Suppressor macrophage treated with lipopolysaccharide for 4 hours (primary cell): ENCODE measurements at places on chromosomes 1 and 21.

- no peak for DNase-seq
Measured at GRCh38 chr1:228007049-228007800, 427 bp downstream of the WNT3A start.

DNA sequence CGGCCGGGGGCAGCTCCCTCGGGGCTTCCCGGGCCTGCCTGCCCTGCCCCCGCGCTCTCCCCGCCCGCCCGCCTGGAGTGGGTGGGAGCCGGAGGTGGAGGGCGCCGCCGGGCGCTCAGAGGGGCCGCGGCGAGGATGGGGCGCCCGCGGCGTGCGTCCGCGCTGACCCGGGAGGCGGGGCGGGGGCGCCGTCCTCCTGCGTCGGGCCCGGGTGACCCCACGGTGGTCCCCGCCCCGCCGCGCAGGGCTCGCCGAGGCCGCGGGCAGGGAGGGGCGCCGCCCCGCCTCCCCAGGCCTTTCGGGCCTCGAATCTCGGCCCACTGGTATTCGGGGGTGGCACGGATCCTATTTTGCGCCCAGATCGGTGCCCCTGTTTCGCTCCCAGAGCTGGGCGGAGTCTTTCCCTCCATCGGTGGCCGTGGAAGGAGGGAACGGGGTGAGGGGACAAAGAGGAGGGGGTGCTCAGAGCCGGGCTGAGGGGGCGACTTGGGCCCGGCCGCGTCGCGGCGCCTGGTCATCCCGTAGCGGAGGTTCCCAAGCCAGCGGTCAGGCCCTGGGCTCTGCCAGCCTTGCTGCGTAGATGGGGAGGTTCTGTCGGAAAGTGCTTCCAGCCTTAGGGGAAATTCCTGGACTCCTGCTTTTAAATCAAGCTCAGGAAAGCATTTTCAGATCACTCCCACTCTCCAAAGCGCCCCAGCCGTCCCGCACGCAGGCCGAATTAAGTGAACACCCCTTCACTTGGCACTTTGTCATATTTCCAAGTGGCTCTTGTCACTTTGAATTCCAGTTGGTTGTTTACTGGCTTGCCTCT, 545 bp downstream of the PATJ start:
- DNase-seq, result no peak

- peak; percentile 13 for DNase-seq
Measured at GRCh38 chr1:32786856-32787255, 30.3 kb downstream of the YARS1 start.

- peak; percentile 75 for DNase-seq
Measured at GRCh38 chr1:23562137-23562876, 3.0 kb upstream of the ID3 start.

- no peak for DNase-seq
Measured at GRCh38 chr1:163401211-163401610, 79.5 kb downstream of the NUF2 start.

DNA sequence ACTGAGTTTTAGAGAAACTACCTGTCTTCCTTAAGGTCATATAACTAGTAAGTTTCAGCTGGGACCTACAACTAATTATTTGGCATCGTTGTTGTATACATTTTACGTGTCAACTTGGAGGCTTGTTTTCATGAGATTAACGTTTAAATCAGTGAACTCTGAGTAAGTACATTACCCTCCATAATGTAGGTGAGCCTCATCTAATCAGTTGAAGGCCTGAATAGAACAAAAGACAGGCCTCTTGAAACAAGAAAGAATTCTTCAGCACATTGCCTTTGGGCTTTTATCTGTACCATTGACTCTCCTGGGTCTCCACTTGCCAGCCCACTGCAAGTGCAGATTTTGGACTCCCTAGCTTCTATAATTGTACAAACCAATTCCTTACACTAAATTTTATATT, 364.6 kb downstream of the ADGRL2 start:
- no peak for DNase-seq

- DNase-seq, result no peak
Measured at GRCh38 chr1:218503102-218503501, 158.0 kb downstream of the TGFB2 start.

GRCh38 chr1:107912656-107913055, 52.3 kb downstream of the VAV3 start:
- DNase-seq, result no peak

DNA sequence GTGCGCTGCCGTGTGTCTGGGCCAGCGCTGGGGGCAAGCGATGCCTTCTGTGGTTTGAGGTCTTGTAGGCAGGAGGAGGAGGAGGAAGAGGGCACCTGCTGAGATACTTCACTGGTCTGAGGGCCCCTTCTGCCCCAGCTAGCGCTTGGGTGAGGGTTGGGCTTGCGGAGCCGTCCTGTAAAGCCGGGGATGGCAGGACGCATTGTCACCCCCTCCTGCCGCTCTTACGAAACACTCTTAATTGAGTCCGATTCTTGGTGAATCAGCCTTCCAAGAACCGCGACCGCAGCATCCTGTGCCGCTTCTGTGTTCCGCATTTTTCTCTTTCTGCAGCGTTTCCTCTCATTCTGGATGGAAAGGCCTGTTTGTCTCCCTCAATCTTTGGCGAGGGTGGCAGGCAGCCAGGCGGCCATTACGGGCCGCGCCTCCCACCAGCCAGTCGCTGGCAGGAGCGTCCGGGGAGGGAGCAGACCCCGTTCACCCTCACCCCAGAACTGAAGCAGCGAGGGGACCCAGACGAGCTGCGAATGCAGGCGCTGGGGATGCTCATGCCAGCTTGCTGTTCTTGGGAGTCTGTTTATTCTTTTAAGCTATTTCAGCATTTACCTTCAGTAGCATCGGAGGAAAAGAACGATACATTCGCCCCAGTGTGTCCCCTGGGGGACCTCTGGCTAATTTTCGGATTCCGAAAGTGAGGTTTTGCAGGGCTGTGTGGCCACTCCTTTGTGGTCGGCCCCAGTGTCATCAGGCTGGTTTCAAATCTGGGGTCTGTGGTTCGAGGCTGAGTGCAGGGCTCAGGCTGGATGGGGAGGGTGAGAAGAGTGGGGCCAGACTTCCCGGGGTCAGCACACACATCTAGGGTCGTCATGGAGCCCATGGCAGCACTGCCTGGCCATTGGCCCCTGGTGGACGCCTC, 62.7 kb downstream of the SKI start:
- peak; percentile 97 for DNase-seq

GRCh38 chr1:225500624-225501192, 72.9 kb upstream of the LBR start:
- DNase-seq, result no peak

- DNase-seq, result no peak
Measured at GRCh38 chr1:156859523-156860112, 701 bp upstream of the INSRR start.

- no peak for DNase-seq
Measured at GRCh38 chr1:98203466-98203865, 282.6 kb upstream of the DPYD start.

GRCh38 chr1:240803151-240803550, 191.2 kb upstream of the GREM2 start:
- no peak for DNase-seq
